Ascending aorta (tissue), 2 donors: ENCODE measurements at places on chromosomes 16 and 17.

GRCh38 chr17:68599552-68600066, 1.6 kb downstream of the FAM20A start:
- DNase-seq = no peak

DNA sequence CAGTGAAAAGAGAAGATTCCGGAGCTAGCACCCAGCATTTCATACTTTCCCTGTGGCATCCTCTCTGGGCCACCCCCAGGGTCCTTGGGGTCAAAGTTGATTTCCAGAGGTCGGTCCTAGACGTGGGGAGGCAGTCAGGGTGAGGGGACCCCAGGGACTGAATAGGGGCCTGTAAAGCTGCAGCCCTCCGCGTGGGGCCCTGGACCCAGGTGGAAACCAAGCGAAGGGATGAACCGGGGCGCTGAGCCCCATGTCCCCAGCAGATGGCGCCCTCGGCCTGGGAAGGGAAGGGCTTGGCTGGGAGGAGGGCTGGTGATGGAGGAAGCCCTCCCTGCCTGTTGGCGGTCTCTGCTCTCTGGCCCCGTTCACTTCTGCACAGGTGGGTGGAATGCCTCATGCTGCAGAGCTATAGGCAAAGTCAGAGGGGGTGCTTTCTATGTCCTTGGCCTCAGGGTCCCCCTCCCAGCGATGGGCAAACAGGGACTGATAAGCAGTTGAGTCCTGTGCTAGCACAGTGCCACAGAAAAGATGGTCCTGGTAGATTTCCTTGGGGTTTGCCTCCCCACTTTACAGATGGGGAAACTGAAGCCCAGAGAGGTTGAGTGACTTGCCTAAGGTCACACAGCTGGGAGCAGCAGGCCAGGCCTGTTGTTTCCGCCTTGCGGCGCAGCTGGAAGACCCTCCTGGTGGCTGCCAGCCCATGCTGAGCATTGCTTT, 163.4 kb upstream of the CIBAR2 start:
- no peak for DNase-seq

- no peak for DNase-seq
These were observed 87.9 kb downstream of the N4BP1 start for GRCh38 chr16:48522041-48522440.

DNA sequence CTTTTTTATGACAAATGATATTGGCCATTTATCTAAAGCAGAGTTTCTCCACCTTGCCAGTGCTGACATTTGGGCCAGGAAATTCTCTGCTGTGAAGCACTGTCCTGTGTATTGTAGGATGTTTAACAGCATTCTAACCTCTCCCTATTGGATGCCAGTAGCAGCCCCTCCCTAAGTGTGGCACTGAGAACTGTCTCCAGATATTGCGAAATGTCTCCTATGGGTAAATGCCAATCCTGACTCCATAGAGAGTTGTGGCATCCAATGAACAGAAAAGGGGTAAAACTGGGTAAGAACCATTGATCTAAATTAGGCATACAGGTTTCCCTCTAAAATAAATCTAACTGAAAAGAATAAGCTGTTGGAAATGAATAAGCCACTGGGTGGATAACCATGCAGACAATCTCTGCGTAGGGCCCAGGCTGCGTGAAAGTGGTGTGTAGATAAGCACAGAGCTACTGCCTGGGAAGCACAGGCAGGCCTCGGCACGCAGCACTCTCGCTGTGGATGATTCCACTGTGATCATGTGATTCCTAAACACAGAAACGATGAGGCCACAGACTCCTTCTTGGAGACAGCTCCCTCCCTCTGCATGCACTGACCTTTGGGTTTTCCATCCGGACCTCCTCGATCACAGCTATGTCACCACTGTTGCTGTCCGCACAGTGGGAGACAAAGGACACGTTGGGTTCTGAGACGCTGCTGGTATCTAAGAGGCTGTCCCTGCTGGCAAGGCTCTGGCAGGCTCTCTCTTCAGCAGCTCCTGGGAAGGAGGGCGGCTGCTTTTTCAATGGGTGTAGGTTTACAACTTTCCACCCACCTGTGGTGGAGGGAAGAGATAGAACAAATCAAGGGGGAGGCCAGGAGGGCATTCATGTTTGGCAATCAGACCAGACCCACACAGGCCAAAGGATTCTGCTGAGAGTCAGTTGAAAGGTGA, 44.1 kb downstream of the GTF3C1 start:
- DNase-seq = no peak

DNA sequence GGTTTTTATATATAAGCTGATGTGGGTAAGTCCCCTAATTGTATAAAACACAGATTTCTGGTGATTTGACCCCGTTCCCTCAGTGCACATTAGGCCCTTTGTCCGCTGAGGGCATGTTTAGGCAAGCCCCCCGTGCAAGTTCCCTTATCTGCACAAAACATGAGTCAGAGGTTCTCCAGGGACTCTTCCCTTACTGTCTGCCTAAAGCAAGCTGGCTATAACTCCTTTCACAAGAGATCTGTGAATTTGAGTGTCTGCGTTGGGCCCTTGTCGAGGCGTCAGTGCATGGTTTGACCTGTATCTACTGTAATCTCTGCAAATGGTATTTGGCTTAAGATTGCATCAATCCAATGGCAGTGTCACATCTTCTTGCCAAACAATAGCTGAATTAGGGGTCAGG, 712.8 kb downstream of the CDH8 start:
- no peak for DNase-seq

- peak; percentile 27 for DNase-seq
These were observed 56.0 kb downstream of the HLF start for GRCh38 chr17:55320594-55321426.

- DNase-seq = no peak
These were observed 300.0 kb downstream of the SNX29 start for GRCh38 chr16:12276576-12276975.

DNA sequence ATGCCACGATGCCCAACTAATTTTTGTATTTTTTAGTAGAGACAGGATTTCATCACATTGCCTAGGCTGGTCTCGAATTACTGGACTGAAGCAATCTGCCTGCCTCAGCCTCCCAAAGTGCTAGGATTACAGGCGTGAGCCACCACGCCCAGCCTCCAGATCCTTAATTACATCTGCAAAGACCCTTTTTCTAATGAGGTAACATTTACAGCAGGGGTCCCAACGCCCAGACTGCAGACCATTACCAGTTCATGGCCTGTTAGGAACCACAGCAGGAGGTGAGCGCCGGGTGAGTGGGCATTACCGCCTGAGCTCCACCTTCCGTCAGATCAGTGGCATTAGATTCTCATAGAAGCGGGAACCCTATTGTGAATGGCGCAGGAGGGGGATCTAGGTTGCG, 4.0 kb upstream of the RAB11FIP4 start:
- no peak for DNase-seq

DNA sequence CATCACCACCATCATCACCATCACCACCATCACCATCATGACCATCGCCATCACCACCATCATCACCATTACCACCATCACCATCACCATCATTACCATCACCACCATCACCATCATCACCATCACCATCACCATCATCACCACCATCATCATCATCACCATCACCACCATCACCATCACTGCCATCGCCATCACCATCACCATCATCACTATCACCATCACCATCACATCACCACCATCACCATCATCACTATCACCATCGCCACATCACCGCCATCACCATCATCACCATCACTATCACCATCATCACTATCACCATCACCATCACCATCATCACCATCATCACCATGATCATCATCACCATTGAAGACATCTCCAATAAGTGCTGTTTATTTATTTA, 16.8 kb upstream of the MED9 start:
- DNase-seq = no peak

DNA sequence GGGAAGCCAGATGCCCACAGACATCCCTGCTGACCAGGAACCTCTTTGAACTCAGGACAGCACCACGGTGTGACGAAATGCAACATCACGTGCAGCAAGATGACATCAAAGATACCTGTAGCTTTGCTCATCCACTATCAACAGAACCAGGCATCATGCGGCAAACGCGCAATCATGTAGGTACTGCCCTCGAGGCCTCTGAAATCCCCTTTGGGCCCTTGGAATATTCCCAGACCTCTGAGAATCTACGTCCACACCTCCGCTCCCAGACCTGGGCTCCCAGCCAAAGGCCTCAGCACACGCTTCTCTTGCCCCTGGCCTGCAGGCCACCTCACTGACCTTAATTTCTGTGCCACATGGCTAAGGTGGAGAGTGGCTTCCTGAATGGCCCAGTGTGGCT, 7.3 kb downstream of the CX3CL1 start:
- no peak for DNase-seq
